CD4-positive, alpha-beta T cell treated with Interleukin-4 for 1 hour (primary cell): ENCODE measurements at places on chromosomes 13 and 19.

- DNase-seq = no peak
Measured at GRCh38 chr19:4229179-4229931, at the start of gene EBI3. TSS of gene EBI3 (plus strand) at chr19:4229523. CDS start at chr19:4229551, 28 bp downstream.

- peak; percentile 33 for DNase-seq
Measured at GRCh38 chr19:43688059-43688701, 18.2 kb upstream of the PLAUR start.

GRCh38 chr13:36026531-36026930 is 104.7 kb downstream of the DCLK1 start:
- no peak for DNase-seq

GRCh38 chr19:17766543-17767131 is 15.4 kb downstream of the FCHO1 start:
- DNase-seq = peak; percentile 37

DNA sequence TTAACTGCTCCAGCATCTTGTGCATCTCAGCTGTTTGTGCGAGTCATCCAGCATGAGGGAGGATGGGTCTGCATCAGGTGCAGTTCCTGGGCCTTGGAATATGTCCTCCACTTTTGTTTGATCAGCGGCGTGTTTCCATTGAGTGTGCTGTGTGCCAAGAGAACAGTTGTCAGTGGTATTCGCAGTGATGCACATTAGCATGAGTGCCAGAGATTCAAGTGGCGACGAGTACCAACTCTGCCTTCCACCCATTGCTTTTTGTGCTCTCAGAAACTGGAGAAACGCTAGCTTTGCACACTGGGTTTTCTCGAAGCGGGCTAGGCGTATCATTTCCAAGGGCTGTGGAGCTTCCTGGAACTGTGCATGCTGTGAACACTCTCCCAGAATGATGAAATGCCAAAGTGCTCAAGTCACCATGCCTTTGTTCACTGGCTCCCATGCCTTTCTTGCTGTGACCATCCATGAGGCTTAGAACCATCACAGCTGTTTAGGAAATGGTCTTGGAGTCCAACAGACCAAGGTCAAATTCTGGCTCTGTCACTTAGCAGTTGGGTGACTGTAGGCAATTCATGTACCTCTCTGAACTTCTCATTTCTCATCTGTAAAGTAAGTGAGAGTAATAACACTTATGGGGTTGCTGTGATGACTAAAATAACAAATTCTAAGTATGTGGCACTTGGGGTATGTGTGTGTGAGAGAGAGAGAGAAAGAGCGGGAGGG is 18.4 kb downstream of the LRCH1 start:
- DNase-seq = no peak

DNA sequence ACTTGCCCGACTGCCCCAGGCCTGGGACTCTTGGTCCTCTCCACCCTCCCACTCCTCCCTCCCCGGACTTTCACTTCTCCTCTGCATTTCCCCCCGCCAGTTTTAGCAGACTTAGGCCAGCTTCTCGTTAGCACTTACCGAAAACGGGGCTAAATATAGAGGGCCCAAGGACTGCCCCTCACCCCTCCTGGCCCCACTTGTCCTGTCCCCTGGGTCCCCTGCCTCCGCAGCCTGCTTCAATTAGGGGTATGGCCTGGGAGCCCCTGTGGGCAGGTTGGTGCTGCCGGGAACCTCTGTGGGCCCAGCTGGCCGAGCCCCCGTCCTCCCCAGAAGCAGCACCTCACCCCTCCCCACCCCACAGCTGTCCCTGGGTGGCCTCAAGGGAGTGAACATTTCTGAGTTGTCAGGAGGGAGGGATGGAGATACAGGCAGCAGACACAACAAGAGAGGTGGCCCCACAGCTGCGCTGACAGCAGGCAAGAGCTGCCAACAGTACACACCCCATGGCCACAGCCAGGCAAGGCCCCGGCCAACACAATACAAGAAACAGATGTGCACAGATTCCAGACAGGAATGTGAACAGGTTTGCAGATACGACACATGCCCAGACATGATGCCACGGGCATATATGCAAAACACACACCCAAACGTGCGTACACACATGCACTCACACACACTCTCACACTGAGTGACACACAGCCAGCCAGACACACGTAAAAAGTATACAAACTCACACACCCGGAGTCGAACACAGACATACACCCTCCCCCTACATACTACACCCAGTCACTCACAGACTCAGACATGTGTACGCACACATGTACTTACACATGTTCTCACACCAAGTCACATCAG is 2.6 kb downstream of the POU2F2 start:
- DNase-seq = peak; percentile 77

DNA sequence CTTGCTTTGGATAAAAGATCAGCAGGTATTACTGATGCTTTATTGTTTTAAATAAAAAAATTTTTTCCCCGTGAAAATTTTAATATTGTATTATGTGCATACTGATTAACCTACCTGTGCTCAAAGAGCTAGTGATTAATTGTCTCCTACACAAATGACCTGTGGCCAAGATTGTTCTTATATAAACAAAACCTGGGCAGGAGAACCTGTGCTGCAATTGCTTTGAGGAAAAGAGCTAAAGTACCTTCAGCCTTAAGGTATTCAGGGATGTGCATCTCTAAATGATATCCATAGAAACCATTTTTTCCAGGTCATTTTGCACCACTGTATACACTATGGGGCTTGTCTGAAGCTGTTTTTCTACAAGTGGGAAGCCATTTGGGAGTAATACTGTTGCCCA is 1.2 kb downstream of the FRY start:
- DNase-seq = no peak

DNA sequence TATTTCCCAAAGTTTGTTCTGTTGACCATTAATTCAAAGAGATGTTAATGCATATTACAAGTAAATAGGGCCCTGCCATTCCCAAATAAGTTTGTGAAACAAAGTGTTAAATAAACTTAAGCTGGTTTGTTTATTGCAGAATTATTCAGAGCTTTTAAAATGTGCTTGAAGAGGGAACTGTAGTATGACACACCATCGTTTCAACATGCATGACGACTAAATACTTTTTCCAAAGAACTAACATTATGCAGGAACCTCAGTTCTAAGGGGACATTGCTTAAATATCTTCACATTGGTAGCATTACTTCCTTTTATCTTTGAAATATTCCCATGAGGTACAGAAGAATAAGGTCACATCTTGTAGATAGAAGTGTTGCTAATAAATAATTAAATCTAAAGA is 14.6 kb downstream of the LHFPL6 start:
- no peak for DNase-seq

DNA sequence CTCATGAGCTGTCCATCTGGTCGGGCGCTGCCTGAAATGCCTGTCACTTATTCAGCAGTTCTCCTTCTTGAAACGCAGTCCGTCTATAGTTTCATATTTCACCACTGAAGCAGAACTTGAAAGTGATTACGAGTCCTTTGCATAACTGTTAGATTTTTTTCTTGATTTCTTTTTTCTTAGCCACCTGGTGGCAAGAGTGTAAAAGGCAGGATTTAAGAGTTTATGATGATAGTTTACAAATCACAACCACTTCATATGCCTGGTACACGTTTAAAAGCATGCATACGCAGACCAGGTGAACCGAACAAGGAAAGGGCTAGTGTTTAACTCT is 45.8 kb downstream of the GGACT start:
- no peak for DNase-seq

GRCh38 chr13:58452123-58452623 is 820.6 kb downstream of the PCDH17 start:
- DNase-seq = no peak

- DNase-seq = no peak
Measured at GRCh38 chr13:71851498-71852409, 15.2 kb downstream of the DACH1 start.

- DNase-seq = no peak
Measured at GRCh38 chr13:53142306-53142705, 113.7 kb downstream of the OLFM4 start.

- peak; percentile 18 for DNase-seq
Measured at GRCh38 chr13:24187185-24187584, 26.7 kb downstream of the SPATA13 start.

DNA sequence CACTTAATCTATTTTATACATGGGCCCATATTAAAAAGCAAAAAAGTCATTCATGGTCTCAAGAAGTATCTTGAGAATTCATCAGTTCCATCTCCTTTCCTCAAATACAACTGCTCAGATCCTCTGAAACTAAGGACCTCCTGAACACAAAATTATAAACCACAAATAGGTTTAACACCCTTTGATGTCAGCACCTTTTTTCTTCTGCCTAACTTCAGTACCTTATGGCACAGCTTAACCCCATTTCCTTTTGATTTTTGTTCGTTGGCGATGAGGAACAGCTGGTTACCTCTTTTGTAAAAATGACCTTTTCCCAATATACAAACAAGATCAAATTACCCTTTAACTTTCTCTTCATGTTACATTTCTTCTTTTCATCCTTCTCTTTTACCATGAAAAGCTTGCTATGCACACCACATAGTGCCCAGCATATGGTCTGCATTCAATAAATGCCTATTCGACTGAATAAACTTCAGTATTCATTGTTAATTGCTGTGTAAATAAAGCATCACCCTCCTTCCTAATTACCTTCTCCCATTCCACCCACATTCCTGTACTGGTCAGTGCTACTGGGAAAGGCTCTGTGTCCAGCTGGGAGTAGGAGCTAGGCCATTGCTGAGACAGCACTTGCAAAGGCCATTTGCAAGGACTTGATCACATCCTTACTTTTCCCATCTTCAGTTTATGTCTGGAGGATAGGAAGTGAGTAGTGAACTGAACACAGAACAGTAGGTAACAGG is 317.9 kb downstream of the SHISA2 start:
- no peak for DNase-seq

DNA sequence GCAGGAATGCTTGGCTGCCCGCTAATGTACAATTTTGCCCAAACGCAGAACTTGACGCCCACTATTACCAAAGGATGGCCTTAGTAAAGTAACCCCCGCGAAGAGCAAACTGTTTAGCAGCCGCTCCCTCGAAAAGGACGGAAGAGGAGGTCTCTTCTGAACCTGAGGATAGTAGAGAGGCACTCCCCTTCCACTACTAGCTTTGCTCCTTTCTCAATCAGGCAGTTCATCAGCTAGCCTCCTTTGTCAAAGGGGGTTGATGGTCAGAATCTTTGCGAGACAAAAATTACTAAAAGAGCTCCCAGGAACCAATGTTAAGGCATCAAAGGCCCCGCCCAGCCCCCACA is 534 bp downstream of the CAB39L start:
- DNase-seq = no peak

GRCh38 chr19:51137792-51138425 is 4.2 kb upstream of the SIGLEC7 start:
- DNase-seq = no peak

GRCh38 chr13:75581874-75582640 is 32.5 kb downstream of the UCHL3 start:
- no peak for DNase-seq

- DNase-seq = no peak
Measured at GRCh38 chr13:30113983-30114570, 193.3 kb downstream of the KATNAL1 start.

- DNase-seq = no peak
Measured at GRCh38 chr19:19508217-19508616, 7.1 kb downstream of the TSSK6 start.

DNA sequence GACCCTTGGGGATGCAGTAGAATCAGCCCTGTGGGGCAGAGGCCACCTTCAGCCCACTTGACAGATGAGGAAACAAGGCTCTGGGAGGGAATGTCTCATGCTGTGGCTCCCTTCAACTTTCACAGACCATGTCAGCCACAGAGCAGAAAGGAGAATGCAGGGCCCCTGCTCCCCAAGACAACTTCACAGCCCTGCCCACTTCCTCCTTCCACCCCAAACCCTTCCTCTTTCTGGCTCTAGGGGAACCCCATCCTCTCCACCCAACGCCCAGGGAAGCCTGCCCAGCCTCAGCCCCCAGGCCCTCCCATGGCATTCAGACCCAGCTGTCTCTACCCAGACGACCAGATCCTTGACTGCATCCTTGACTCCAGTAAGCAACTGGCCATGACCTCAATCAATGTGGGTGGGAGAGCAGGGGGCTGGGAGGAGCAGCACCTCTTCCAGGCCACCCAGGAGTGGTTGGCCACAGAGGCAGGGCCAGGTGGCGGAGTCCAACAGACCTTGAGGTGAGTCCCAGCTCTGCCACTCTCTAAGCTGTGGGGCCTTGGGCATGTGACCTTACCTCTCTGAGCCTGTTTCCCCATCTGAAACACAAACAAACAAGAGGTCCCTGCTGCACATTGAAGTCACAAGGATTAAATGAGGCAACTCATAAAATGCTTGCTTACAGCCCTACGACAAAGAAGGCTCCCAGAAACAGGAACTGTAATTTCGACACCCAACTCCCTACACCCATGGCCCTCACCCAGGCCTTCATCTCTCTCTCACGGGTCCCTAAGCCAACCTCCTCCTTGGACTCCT is 15.8 kb downstream of the DEDD2 start:
- DNase-seq = peak; percentile 86

GRCh38 chr13:79604752-79605151 is 123.8 kb downstream of the NDFIP2 start:
- no peak for DNase-seq

DNA sequence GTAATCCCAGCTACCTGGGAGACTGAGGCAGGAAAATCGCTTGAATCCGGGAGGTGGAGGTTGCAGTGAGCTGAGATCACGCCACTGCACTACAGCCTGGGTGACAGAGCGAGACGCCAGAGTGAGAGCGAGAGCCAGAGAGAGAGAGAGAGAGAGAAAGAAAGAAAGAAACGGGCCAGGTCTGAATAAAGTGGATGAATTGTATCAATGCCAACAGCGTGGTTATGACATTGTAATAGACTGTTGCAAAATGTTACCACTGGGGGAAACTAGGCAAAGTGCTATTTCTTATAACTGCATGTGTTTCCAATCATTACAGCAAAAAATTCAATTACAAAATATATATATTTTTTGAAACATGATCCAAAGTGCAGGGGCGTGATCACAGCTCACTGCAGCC is 11.8 kb upstream of the BTBD2 start:
- DNase-seq = no peak

GRCh38 chr19:4066682-4067395 is at the start of gene ZBTB7A:
TSS of gene ZBTB7A (minus strand) at chr19:4066899. CDS start at chr19:4055232, 11,667 bp downstream.
- peak; percentile 86 for DNase-seq

- no peak for DNase-seq
Measured at GRCh38 chr13:41216160-41216559, 21.8 kb upstream of the KBTBD7 start.

GRCh38 chr13:95137096-95137495 is 164.2 kb downstream of the ABCC4 start:
- DNase-seq = no peak

DNA sequence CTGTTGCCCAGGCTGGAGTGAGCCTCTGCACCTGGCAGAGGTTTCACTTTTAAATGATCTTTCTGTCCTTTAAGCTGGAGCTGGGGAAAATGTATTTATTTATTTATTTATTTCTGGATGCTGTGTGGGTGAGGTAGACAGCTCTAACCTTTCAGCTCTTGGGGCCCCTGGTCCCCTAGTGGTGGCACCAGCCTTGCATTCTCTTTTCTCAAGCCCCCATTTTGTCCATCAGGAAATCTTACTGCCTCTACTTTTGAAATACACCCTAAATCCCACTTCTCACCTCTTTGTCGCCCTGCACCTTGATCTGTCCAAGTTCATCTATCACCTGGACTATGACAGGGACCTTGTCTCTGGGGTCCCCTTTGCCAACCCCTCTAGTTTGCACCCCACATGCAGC is 2.1 kb upstream of the B9D2 start:
- DNase-seq = no peak

- peak; percentile 93 for DNase-seq
Measured at GRCh38 chr19:55503502-55504251, 15.4 kb downstream of the SSC5D start.
